ENCODE measurements at places on chromosomes 7 and 10.
A peak's percentile ranks its signal among the peaks of the same experiment; 100 is the strongest.

GRCh38 chr7:28613262-28613661, 200.9 kb downstream of the CREB5 start:
- no peak for DNase-seq

GRCh38 chr10:15436696-15437095, 65.6 kb upstream of the FAM171A1 start:
- no peak for DNase-seq

DNA sequence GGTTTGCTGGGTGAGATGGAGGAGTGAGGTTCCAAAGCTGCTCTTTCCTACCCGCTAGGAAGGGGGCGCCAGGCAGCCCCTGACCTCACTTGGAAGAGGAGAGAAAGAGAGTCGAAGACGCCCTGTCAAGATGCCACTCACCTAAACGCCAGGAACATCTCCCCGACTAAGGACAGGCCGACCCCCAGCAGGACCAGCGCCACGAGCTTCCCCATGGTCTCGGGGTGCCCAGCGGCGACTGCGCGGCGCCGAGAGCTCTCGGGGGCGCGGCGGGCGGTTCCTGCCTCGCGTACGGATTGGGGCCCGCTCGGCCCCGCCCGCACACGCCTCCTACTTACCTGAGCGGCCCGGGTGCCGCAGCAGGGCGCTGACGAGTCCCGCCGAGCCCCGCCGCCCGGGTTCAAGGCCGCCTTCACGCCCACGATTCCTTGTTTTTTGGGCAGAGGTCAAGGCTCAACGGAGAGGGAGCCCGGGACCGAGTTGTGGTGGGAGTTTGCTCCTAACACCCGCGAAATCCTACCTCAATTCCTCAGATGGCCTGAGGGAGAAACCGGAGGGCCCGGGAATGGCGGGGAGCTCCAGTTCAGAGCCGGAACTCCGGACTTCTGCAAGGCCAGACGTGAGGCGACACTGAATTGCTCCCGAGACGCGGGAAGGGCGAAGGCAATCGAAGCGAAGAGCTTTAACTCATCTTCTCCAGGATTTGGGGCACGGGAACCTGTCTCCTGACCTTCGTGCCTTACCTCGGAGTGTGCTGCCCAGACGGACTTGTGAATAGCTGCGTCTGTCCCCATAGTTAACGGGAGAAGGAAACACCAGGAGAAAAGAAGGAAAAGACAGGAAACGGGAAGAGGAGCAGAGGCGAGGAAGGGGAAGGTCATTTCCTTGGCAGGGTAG, at the start of gene PON3:
PON3 (minus strand) TSS at position 240 of the 897 bp plus-strand sequence; CDS start at position 215, 25 bp downstream.
- peak; percentile 9 for DNase-seq

DNA sequence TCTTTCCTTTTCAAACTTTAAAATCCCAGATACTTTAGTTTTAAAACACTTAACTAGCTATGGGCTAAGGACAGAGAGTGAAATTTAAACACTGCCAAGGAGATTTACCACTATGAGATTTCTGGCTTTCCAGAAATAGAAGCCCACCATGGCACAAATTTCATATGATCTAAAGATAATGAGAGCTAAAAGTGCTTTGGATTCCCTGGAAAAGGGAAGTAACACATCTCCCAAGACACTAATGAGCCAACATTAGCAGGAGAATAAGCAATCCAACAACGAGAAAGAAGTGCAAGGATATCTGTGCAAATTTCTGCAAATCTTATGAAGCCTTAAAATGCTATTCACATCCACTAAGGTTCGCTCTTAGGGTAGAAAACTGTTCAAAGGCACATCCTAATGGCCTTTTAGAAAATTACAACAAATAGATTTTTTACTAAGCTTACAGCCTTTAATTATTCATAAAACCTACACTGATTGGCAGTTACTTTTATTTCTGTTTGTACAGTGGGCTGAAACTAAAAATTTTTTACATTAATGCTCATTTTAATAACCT, 100.3 kb downstream of the RAPGEF5 start:
- no peak for DNase-seq

DNA sequence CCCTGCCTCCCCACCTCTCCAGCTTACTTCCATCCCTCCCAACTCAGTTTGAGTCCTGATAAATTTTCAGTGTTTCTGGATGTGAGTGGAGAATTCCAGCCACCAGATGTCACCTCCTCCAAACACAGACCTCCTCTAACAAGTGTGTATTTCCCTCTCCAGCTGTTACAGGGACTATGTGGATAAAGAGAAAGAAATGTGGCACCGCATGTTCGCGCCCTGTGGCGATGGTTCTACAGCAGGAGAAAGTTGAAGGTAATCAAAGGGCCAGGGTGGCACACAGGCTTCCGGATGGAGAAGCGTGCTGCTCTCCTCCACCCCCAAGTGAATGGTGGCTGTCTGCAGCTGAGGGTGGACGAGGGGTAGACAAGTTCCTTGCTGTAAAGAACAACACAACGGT, 14.7 kb downstream of the FKBP6 start:
- DNase-seq = no peak
